NT2/D1 (cell line): ENCODE measurements at places on chromosomes 7 and 10.

GRCh38 chr10:113438652-113439051 lies 114.2 kb upstream of the HABP2 start:
- no peak for DNase-seq

DNA sequence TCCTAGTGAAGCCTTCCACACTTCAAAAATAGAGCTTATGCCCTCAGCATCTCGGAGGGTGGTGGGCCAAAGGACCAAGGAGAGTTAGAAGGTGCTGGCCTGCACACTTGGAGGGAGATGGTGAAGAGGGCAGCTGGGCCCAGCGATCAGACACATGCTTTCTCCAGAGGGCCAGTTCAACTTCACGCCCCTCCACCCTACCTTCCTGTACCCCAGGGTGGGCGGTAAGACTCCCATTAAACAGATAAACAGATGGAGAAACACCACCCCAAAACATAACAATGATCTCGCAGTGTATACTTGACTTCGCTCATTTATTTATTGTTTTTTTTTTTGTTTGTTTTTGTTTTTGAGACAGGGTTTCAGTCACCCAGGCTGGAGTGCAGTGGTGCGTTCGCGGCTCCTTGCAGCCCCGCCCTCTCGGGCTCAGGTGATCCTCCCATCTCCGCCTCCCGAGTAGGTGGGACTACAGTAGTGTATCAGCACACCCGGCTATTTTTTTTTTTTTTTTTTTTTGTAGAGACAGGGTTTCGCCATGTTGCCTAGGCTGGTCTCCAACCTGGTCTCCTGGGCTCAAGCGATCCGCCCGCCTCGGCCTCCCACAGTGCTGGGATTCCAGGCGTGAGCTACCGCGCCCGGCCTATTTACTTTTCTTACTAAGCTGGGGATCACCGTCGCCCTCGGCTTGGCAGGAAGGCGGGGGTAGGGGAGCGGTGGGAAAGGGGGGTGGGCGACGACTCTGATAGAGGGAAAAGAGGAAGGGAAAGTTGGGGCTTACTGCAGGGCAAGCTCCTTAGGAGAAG lies 1.8 kb downstream of the C10orf95 start:
- no peak for DNase-seq

DNA sequence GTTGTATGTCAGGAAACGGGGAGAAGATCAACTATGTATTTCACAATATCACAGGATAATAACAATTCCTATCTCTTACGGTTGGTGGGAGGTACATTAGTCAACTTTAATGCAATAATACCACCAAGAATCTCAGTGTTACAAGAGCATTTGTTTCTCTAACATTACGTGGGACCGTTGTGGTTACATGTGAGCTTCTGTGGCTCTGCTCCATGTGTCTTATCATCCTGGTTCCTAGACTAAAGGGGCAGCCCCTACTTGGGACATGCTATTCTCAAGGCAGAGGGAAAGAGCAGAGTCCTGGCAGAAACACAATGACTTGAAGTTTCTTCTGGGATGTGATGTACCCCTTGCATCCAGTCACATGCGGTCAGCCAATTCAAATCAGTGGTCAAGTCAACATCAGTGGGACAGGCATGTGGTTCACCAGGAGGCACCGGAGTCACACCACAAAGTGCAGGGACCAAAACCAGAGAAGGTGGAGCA lies 2.5 kb upstream of the ZNF22 start:
- no peak for DNase-seq

DNA sequence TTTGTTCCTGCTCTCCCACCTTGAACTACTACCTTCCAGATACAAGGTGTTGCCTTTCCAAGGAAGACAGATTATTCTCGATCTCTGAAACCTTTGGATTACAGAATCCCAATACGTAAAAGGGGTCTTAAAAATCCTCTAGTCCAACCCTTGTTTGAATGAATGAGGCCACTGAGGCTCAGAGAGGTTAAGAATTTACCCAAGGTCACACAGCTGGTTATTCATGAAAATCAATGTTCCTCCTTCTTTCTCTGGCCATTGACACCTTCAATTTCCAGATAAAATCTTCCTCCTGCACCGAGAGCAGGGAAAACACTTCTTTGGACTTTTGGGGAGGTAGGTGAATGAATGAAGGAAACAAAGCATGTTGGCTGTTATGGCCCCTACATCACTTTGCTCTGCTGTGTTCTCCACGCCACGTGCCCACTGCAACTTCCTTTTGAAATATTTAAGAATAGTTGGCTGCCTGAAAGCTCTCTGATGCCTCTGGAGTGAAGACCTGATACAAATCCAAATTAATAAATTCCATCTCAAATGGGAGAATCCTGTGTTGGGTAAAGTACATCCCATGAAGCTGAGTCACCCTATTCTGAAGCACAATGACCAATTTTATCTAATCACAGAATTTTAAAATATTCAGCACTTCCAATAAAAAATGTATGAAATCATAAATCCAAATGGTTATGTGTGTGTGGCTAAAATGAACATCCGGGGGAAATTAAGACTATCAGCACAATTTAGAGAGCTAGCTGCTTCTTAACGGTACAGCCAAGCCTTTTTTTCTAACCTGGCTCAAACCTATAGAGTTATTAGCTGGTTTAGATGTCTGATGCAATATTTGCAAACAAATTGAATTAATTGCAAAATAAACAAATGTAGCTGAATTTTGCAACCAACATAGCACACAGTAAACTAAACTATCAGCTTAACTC lies 7.3 kb downstream of the SVIL start:
- DNase-seq, result no peak

- no peak for DNase-seq
Measured at GRCh38 chr7:95238252-95238943, 85.9 kb downstream of the PON1 start.

GRCh38 chr7:50502001-50502684 lies 52.0 kb upstream of the FIGNL1 start:
- DNase-seq, result no peak

GRCh38 chr7:135320268-135320667 lies 86.6 kb downstream of the STRA8 start:
- no peak for DNase-seq

GRCh38 chr7:113856010-113856409 lies 62.8 kb downstream of the PPP1R3A start:
- DNase-seq, result no peak

- no peak for DNase-seq
Measured at GRCh38 chr7:140403878-140404564, at the start of gene RAB19. Gene RAB19 (plus strand): TSS chr7:140404058. CDS start chr7:140407647, 3,589 bp downstream.

DNA sequence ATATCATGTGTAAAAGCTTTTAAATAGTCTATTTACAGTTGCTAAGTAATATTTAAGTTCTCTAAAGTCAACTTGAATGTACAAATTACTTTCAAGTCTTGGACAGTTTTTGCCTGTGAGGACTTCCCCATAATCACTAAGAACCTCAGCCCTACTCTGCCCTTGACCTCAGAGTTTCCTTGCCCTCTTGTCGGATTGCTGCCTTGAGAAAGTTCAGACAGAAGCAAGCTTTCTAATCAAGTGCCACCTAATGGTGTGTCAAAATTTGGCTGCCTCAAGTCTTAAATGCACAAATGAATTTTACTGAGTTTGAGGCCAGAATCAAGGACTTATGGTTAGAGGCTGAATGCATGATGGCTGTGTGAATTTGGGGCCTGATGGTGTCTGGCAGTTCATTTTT lies 88.3 kb upstream of the KAT6B start:
- no peak for DNase-seq

DNA sequence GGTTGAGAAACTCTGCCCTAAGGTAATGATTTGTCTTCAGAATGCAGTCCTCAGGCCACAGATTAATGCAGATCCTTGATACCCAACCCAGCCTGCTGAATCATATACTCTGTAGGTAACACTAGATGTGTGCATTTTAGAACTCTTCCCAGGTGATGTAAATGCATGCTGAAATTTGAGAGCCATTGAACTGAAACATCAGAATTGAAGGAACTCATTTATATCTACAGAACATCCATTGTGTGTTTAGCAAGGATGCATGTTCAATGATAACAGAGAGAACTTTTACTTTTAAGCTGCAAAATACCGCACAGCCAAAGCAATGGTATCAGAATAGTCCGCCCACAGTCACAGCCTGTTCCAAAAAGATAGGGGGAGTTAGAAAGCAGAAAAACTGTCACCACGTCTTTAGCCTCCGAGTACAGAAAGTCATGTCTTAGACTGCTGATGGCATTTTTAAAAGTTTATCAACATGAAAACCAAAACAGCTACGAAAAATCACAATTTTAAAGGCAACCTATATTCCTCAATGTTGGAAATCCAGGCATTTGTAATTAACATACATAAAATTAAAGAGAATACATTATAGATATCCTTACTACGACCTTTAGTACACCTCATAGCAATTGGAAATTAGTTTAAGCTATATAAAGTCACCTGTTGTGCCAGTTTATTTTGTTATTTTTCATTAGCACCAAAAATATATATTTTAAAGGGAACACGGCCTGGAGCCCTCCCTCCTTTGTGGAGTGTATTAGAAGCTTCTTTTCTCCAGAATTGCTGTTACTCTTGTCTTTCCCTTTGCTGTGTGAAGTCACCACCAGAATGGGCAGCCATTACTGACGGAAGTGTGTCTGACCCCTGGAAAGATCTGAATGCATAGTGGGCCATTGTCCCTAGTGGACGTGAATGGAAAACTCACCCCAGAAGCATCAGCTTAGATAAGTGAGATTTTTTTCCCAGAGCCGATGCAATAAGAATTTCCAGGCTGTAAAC lies 65.8 kb upstream of the PRKAR2B start:
- no peak for DNase-seq

DNA sequence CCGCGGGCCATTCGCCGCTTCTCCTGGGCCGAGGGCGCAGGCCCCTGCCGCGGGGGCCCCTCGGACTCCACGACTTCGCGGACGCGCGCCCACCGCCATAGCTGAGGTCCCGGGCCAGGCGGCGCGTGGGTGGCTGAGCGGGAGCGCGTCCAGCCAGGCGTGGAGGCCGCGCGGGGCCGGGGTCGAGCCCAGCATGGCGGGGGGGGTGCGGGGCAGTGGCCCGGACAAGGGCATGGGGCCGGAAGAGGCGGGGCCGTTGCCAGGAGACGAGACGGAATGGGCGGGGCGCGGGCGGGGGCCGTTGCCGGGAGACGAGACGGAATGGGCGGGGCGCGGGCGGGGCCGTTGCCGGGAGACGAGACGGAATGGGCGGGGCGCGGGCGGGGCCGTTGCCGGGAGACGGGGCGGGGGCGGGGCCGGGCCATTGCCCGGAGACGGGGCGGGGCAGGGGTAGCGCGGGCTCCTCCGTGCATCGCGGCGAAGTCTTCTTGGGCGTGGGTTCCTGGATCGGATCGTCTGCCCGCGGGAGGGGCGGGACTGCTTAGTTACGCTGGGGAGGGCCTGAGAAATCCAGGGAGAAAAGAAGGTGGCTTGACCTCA lies 14.8 kb downstream of the ADAM8 start:
- no peak for DNase-seq

GRCh38 chr7:130932667-130933432 lies 198.8 kb upstream of the KLF14 start:
- no peak for DNase-seq

DNA sequence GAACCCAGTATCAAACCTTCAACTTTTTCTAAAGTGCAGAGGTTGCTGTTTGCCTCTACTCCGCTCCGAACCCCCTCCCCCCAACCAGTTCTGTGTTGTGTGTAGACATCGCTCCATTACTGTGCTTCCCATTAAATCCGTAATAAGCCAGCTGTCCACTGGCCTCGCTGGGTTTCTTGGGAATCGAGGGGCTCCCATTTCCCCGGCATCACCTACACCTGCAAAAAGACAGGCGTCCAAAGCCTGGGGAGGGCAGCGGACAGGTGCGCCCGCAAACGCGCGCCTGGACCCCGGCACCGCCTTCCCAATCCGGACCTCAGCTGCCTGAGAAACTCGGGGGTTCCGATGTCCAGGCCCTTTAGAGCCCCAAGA lies 631 bp downstream of the RTKN2 start:
- no peak for DNase-seq

GRCh38 chr10:131573256-131573655 lies 261.7 kb upstream of the TCERG1L start:
- no peak for DNase-seq

GRCh38 chr10:118139321-118139720 lies 92.6 kb upstream of the RAB11FIP2 start:
- DNase-seq, result no peak

- DNase-seq, result no peak
Measured at GRCh38 chr10:89327803-89328441, at the start of gene IFIT3. Gene IFIT3 (plus strand): TSS chr10:89327997. CDS start chr10:89328074, 77 bp downstream.

DNA sequence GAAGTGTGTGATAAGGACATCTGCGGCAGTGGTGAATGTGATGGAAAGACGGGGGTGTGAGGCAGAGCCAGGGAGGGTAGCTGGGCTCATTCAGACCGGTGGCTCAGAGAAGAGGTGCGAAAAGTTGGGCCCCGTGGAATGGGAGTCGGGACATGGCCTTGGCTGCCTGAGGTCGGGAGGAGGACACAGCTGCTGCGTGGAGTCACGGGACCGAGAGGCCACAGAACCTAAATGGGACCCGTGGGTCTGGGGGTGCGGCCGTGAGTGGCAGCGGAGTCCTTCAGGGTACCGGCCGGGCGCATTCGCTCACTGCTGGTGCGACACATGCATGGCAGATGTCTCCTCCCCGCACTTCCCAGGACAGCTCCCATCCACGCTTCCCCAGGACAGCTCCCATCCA lies 22.9 kb upstream of the LARP4B start:
- DNase-seq, result no peak

DNA sequence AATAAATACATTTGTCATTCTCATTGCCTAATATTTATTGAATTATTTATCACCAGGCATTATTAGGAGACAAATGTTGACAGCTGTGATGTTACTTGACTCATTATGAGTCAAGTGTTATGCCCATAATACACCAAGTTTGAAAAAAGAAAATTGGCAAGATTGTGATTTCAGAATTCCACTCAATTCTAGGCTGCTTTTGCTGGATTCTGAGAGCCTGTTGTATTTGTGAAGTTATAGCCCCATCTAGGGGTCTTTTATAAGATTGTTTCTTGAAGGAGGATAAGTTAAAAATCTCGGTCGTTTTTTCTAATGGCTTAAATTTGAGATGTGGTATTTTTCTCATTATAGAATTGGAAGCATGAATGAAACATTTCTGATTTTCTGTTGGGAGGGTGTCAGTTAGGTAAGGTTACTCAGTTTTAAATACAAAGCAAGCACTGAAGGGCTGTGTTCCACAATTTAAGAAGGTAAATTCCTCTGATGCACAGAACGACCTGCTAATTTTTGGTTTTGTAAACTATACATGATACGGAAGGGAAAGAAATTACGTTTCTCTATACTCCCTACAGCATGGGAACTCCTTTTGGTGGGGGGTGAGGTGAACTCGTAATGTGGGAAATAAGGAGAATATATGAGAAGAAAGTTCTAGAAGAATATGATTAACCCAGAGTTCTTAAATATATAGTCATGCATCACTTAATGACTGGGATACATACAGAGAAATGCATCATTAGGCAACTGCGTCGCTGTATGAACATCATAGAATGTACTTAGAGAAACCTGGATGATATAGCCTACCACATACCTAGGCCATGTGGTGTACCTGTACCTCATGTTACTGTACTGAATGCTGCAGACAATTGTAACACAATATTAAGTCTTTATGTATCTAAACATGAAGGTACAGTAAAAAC lies 2.6 kb downstream of the STK31 start:
- DNase-seq, result peak; percentile 47

GRCh38 chr7:22726907-22727713 lies at the start of gene IL6:
Gene IL6 (plus strand): TSS chr7:22727200. CDS start chr7:22727263, 63 bp downstream.
- peak; percentile 48 for DNase-seq
